ENCODE measurements at places on chromosomes 1 and 21.

DNA sequence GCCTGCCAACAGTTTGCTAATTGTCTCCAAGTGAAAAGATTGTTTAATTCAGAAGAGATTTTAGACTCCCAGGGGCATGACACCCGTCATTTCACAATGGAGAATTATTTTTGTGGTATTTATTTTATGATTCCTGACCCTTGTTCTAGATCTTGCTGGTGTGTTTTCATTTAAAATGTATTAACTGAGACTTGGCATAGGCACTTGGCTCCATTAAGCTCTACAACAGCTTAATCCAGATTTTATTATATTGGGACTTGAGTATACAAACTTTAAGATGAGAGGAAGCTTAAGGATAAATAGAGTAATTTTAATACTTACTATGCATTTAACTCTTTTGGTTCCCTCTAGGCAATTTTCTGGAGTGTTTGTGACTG is 101.3 kb upstream of the KCNE2 start:
- DNase-seq: no peak

GRCh38 chr1:221067721-221068120 is 188.5 kb downstream of the HLX start:
- DNase-seq: no peak

DNA sequence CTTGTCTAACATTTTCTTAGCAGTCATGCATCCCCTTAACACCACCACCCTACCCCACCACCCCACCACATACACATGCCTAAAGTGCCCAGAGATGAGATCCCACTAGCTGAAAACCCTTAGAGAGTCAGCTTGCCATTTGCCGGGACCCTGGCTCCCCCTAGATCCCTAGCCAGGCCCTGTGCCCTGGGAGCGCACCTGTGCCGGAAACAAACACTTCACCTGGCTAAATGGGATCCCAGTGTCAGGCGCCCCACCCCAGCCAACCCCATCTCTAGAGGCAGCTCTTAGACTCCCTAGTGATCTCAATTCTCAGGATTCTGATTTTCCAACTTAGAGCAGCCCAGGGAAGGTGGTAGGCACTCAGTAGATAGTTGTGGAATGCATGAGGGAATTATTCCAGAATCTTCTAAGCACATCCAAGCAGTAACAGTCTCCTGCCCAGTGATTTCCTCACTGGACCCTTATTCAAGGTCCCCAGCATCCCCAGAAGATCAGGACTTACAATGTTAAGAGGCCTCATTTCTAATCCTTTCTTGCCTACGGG is 105.2 kb downstream of the LAMC2 start:
- DNase-seq: no peak

DNA sequence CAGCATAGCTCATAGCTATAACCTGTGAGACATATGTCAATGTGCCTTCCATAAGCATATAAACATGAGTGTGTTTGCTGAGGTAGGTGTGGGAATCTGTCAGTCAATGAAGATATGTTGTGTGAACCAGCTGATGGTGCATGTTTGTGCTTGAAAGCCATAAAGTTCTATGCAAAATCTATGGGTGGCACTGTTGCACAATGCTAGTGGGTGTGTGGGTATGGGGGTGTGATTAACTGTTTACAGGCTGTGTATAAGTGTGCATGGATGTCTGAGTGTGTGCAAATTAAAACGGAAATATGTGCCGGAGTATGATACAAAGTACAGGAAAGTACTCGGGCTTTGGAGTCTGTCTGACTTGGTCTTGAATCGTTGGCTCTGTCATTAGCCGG is 1.0 kb upstream of the ATP2B4 start:
- peak; percentile 86 for DNase-seq

- DNase-seq: no peak
Measured at GRCh38 chr1:51819810-51820209, 58.7 kb downstream of the NRDC start.
